MCF 10A (cell line): ENCODE measurements at places on chromosomes 11 and 22.

DNA sequence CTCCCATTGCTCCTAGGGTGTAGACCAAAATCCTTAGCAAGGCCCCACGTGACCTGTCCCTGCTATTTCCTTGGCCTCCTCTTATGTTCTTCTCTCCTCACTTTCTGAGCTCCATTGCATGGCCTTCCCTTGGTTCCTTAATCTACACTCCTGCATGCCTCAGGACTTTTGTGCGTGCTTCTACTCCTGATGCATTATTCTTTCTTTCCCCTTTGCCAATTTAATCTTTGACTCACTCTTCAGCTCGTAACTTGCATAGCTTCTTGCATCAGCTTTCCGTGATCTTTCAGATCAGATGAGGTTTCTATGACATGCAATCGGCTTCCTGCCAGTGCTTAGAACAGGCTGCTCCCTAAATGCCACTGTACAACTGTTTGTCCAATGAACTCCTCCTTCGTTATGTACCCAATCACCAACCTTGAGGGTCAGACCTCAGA is 261.6 kb upstream of the CADM1 start:
- no peak for DNase-seq

- peak; percentile 89 for DNase-seq
Measured at GRCh38 chr22:35835998-35836691, 118.5 kb downstream of the APOL5 start.

- DNase-seq = no peak
Measured at GRCh38 chr22:49152127-49152938, 675.3 kb downstream of the BRD1 start.

- no peak for DNase-seq
Measured at GRCh38 chr11:60634126-60634525, 65.3 kb upstream of the MS4A8 start.

- DNase-seq = peak; percentile 71
Measured at GRCh38 chr11:105466582-105467228, 143.2 kb upstream of the GRIA4 start.

- no peak for DNase-seq
Measured at GRCh38 chr11:122153746-122154145, 37.7 kb upstream of the BLID start.

DNA sequence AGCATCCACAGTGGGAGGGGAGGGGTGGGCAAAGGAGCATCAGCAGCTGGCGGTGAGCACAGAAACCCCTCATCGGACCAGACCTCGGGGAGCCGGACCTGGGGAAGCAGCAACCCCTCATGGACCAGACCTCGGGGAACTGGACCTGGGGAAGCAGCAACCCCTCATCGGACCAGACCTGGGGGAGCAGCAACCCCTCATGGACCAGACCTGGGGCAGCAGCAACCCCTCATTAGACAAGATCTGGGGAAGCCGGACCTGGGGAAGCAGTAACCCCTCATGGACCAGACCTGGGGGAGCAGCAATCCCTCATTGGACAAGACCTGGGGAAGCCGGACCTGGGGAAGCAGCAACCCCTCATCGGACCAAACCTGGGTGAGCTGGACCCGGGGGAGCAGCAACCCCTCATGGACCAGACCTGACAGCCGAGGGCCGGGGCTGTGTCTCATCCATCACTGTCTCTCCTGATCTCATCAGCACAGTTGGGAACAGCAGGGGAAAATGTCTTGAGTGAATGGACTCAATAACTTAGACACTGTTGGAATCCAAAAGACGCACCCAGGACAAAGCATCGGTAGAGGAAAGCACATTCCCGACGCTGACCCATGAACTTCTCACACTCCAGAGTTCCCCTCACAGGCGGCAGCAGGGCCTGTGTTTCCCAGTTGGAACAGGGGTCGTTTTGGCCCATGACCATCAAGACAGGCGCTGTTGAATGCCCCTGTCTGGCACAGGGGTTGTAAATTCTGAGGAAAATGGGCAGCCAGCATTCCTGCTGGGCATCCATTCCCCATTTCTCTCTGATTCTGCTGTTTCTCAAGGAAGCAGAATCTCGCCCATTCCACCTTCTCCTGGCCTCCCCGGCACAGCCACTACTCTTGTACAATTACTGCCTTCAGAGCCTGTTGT is 1494.6 kb downstream of the TBC1D22A start:
- no peak for DNase-seq
